Activated CD4-positive, CD25-positive, alpha-beta regulatory T cell (primary cell): ENCODE measurements at places on chromosomes 7 and 10.

GRCh38 chr10:56596257-56596656 is 235.2 kb upstream of the ZWINT start:
- no peak for DNase-seq

DNA sequence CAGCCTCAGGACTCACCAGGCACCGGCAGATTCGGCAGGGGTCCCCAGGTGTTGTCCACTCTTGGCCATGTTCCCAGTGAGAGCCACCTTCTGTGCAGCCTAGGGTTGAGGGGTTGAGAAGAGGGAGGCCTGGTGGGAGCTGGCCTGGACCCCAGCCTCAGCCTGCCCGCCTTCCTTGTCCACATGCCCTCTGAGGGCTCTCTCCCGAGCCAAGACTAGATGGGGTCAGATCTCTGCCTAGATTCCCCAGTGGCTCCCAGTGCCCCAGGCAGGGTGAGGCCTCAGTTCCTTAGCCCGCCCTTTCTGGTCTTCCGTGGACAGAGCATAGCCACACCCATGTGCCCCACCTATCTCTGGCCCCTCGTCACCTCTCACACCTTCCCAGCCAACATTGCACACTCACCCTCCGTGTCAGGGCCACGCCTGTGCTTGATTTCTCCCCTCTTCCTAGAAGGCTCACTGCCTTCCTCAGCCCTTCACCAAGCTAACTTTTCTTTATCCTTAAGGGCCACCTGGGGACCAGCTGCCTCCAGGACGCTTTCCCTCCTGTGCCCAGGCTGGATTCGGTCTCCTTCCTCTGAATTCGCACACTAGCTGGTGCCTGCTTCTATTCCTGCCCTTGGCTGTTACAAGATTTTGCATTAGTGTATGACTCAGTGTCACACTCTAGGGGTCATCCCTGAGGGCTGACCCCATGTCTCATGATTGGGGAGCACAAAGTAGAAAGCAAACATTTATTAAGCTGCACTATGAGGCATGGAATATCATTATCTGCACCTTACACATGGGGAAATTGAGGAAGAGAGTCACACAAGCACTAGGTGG is 7.5 kb downstream of the KCP start:
- no peak for DNase-seq

GRCh38 chr7:116574025-116574822 is 49.4 kb downstream of the CAV1 start:
- DNase-seq, result no peak

DNA sequence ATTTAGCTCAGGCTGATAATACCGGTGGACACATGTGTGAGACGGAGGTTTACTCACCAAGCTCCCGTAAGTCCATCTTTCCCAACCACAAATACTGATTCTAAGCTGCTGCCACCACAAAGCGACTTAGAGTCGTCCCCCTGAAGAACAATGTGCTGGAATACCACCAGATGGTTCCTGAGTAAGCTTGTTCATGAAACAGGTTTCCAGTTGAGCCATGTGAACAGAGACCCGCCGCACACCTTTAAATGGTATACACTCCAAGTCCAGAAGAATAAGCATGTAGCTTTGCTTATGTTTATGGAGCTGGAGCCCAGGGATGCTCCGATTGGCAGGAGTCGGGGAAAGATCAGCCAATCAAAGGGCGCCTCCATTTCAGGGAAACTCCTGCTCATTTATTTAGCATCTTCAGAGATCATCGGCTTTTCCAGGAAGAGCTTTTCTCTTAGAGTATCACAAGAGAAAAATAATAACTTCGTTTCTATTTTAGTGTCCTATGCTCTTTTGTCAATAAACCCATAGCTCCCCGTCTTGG is 261.6 kb upstream of the AOAH start:
- DNase-seq, result no peak

DNA sequence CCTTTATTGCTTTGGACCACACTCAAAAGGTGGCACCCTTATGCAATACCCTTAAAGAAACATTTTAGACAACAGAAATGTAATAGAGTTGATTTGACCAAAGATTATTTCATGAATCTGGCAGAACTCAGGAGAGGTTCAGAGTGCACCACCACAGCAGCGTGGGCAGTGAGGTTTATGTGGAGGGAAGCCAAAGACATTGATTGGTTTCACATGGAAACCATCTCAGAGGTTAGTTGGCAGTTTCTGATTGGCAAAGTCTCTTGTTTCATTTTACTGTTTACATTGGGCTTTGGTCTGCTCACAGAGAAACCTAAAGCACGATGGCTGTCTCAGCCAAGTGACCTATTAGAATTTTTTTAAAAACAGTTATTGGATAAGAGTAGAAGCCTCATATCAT is 101.3 kb downstream of the SDHAF3 start:
- DNase-seq, result no peak

- no peak for DNase-seq
Measured at GRCh38 chr7:105896407-105896911, 20.1 kb upstream of the ATXN7L1 start.

DNA sequence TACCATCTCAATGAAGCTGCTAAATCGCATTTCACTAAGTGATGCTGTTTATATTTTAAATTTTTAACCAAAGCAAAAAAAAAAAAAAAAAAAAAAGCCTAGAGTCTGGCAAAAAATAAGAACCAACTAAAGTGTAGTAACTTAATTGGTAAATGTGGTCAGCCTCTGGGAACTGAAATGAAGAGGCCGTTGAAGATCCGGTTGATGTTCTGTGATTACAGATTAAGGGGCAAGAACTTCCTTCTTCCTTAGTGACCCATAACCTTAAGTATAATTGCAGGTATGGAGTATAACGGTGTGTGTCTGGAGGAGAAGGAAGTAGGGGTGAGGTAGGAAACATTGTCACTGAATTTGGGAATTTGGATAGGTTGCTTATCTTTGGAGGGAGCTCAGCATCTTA is 7.7 kb upstream of the SRGN start:
- no peak for DNase-seq

DNA sequence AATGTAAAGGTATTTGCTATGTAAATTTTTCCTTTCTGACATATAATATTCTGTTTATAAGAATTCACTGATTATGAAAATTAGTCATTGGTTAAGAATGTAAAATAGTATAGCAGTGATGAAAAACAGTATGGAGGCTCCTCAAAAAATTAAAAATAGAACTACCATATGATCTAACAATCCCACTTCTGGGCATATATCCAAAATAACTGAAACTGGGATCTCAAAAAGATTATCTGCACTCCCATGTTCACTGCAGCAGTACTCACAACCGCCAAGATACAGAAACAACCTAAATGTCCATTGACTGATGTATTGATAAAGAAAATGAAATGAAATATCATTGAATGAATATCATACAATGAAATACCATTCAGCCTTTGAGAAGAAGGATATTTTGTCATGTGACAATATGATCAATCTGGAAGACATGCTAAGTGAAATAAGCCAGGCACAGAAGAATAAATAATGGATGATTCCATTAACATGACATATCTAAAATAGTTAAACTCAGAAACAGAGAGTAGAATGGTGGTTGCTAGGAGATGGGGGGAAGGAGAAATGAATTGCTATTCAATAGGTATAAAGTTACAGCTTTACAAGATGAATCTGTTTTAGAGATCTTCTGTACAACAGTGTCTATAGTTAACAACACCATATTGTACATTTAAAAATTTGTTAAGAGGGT is 14.0 kb downstream of the C10orf88 start:
- DNase-seq, result no peak

DNA sequence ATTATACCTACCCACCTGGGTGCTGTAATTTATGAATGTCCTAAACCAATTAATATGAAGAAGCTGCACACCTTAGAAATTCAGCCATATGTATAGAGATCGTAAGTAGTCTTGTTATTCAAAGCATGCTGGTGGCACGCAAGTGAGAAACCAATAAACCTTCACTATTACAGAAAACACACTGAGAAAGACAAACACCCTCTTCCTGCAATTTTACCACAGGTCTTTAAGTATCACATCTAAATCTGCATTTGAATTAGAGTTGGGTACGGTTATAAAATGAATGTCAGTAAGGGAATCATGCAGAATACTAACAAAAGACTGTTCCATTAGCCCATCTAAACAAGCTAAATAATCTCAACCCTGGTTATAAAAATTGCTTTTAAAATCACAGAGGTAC is 33.8 kb downstream of the CCNJ start:
- DNase-seq, result no peak

GRCh38 chr10:127735723-127736221 is 1.2 kb upstream of the FOXI2 start:
- DNase-seq, result no peak

DNA sequence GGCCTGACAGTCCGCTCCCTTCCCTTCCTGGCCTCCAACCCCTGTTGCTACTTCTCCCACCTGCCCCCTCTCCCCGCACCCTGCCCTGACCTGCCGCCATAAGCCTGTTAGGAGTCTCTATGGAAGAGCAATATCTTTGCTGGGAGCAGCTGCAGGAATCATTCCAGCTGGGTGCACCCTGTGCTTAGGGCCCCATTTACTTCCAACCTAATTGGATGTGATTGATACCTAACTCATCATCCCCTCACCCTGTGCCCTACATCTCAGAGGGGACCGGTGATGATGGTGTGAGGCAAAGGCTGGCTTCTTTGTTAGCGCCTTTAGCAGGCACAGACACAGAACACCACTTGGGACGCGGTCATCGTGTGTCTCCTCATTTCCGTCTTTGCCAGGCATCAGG is 80.0 kb upstream of the FAM180A start:
- no peak for DNase-seq

DNA sequence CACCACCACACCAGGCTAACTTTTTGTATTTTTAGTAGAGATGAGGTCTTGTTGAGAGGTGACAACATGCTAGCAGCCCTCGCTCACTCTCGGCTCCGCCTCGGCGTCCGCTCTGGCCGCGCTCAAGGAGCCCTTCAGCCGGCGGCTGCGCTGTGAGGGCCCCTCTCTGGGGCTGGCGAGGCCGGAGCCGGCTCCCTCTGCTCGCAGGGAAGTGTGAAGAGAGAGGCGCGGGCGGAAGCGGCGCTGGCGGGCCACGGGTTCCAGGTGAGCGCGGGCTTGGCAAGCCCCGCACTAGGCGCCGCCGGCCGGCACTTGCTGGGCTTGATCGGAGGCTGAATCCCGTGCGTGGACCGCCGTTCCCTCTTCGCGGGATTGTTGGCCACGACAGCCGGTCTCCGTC is 83.0 kb downstream of the EEPD1 start:
- no peak for DNase-seq

- no peak for DNase-seq
Measured at GRCh38 chr7:105810556-105810955, 65.8 kb downstream of the ATXN7L1 start.

- no peak for DNase-seq
Measured at GRCh38 chr7:37495574-37496184, 47.0 kb upstream of the ELMO1 start.

GRCh38 chr7:146433501-146433900 is 316.9 kb downstream of the CNTNAP2 start:
- DNase-seq, result no peak

- DNase-seq, result no peak
Measured at GRCh38 chr10:1241322-1241890, 185.2 kb downstream of the WDR37 start.

DNA sequence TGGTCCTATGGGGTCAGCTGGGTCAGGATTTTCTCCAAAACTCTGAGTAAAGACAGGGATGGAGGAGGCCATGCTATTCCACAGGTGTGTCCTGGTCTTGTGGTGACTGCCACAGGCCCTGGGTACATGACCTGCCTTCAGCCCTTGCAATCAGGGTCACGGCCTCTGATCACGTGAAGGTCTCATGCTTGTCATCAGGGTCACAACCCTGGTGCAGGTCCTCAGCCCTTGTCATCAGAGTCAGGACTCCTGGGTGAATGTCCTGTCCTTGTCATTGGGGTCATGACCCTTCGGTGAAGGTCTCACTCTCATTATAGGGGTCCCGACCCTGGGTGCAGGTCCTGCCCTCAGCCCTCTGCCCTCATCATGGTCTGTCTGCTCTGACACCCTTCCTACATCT is 21.9 kb upstream of the TBRG4 start:
- DNase-seq, result no peak

DNA sequence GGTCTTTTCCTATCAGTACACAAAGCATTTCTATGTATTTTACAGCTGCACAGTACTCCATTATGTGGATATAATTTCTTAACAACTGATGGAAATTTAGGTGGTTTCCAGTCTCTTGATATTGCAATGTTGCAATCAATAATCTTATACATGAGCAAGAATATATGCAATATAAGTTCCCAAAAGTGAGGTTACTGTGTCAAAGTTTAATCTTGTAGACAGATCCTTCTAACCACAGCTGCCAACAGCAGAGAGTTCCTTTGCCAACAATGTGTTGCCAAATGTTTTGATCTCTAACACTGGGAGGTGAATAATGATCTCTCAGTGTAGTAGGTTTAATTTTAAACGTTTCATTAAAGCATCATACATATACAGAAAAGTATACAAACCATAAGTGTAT is 54.5 kb downstream of the CUL2 start:
- no peak for DNase-seq

GRCh38 chr10:125149036-125149679 is 11.2 kb downstream of the CTBP2 start:
- no peak for DNase-seq

DNA sequence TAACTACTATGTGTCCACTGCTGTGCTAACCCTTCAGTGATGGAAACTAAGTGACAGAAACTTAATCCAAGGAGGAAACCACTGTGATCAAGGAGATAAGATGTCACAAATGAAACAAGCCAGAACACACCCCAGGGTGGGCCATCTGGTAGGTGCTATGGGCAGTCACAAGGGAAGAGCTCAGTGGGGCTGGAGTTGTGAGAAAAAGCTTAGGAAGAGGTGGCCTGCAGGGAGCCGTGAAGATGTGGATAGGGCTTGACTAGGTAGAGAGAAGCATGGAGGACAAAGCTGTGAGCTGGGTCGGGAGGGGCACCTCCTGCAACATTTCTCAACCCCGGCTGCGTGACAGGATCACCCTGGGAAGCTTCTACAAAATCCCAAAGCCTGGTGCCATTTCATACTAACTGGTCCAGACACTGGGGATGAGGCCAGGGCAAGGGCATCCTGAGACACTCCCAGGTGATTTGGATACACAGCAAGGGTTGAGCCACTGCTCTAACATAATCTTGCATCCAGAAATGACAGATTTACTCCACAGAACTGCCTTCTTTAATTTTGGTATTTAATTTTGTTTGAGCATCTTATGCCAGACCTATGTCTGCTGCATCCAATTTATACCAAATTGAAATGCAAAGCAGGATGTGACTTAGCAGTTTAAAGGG is 69.3 kb downstream of the OSBPL3 start:
- DNase-seq, result no peak

GRCh38 chr10:124119946-124120345 is 26.5 kb upstream of the CHST15 start:
- DNase-seq, result no peak

DNA sequence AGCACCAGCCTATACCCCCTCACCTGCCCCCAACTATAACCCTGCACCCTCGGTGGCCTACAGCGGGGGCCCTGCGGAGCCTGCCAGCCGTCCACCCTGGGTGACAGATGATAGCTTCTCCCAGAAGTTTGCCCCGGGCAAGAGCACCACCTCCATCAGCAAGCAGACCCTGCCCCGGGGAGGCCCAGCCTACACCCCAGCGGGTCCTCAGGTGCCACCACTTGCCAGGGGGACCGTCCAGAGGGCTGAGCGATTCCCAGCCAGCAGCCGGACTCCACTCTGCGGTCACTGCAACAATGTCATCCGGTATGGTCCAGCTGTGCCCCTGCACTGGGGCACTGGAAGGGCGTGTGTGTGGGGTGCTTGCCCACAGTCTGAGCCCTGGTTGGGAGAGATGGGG is 40.0 kb upstream of the BMPR1A start:
- DNase-seq, result no peak

GRCh38 chr10:119859420-119860258 is 13.0 kb downstream of the MCMBP start:
- no peak for DNase-seq

- DNase-seq, result no peak
Measured at GRCh38 chr7:139721417-139721816, 56.4 kb downstream of the HIPK2 start.
